ENCODE measurements at places on chromosomes 7 and 10.

- DNase-seq = no peak
These were observed 45.6 kb upstream of the PDE1C start for GRCh38 chr7:32115831-32116230.

- no peak for DNase-seq
These were observed 29.3 kb downstream of the CRHR2 start for GRCh38 chr7:30652698-30653641.

DNA sequence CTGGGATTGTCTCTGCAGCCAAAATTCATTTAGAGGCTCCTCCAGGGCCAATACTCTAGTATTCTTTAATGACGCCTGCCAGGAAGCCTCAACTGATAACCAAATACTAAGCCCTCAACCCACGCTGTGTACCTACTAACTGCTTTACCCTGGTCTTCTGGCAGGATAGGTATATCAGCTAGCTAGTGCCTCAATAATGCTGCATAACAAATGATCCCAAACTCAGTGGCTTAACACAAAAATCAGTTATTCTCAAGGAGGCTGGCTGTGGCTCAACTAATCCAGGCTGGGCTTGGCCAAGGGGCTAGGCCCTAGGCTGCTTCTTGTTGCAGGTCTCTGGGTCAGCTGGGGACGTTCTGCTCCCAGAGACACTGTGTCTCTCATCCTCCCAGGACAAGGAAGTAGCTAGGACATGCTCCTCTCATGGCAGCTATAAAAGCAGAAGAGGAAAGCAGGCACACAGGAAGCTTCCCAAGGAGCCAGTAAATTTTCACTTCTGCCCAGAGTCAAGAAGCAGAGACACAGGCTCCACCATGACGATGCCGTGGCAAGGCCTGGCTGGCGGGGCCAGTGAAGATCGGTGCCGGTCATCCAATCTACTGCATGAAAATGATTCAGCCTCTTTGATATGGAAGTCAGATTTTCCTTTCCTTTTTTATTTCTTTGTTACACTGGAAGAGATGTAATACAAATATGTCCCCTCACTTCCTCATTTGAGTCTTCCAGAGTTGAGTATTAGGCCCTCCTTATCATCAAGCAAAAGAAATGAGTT is 28.6 kb upstream of the COL13A1 start:
- no peak for DNase-seq

GRCh38 chr10:484441-484924 is 205.0 kb downstream of the DIP2C start:
- no peak for DNase-seq

GRCh38 chr10:46514431-46514861 is 42.0 kb downstream of the GPRIN2 start:
- DNase-seq = no peak

DNA sequence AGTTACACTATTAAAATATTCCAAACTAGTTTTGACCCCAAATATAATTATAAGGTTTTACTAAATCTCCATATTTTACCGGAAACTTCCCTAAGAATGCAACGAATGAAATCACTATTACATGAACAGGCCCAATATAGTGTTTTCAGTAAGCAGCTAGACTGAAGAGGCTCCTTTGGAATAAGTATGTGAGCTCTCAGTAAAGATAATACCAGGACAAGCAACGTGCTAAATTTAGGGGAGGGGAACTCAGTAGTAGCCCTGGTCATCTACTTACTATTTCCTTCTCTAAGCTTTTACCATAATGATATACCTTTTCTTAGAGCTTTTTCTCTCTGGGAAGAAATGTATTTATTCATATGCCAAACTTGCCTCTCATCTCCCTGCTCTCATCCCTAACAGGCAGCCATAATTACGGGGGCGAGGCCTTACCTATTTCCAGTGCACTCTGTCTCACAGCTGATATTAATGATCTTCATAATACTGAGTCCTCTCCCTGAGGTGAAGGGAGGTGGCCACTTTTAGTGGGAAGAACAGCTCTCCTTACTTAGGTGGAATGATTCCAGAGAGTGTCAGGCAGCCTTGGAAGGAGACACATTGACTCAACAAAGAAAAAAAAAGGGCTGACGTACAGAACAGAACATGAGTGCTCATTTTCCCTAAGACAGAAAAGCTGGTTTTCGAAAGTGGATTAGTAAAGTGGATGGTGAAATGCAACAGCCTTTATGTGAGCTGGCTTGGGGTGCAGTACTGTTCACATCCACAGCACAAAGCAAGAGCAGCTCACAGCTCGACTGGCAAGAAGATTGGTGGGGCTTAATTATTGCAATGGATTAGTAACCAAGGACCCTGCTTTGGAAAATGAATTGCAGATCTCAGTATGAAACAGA is 165.4 kb downstream of the GLI3 start:
- DNase-seq = no peak

- DNase-seq = no peak
These were observed 2.2 kb upstream of the STRIP2 start for GRCh38 chr7:129431911-129432643.

DNA sequence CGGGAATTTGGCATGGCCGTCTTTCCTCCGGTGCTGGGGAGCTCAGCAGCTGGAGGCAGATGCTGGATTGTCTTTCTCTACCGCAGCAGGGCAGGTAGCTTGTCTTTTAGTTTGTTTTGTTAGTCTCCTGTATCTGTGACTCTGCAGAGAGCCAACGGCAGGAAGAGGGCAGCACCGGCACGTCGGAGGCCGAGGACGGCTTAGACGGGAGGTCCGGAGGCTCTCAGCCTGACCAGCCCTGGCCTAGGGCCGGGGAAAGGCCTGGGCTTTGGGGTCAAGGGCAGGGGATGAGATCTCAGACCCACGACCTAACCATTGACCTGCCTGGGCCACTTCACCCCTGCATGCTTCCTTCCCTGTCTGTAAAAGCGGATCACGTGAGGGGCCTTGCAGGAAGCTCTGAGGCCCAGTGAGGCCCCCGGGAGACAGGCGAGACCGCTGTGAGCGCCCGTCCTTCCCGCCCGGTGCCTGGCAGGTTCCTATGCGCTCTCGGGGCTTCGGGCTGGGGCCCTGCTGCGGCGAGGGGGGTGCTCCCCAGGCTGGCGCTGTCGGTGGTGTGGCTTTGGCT is 72.7 kb downstream of the LHPP start:
- no peak for DNase-seq

DNA sequence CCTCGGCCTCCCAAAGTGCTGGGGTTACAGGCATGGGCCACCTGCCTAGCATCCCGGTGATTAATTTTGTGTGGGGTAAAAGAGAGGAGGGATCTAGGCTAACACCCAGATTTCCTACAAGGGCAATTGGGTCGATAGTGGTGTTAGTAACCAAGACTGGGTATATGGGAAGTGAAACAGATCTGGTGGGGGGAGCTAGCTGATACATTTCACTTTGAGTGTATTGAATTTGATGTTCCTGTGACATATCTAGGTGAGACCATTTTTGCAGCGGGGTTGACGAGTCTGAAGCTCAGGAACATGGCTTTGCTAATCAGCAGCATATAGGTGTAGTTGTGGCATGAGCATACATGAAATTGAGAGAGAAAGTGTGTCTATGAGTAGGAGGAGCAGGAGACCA is 12.0 kb downstream of the CLCN1 start:
- DNase-seq = no peak

DNA sequence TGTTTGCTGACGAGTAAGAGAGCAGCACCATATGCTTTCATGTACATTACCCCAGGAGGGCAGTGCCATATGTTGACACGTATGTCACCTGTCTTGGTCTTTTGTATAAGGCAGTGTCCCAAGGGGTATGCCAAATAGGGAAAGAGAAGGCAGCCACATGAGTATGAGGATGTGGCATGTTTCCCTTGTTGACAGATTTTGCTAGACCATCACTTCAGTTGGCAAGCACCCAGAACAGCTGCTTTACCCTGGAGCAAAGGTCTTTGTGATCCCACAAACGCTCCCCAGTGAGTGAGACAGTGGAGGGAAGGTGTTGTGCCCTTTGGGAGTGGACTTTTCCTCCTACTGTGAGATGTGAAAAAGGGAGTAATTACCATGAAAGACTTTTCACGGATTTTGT is 350.1 kb downstream of the ETV1 start:
- DNase-seq = no peak

- DNase-seq = no peak
These were observed 6.6 kb upstream of the LRRTM3 start for GRCh38 chr10:66919248-66919647.

GRCh38 chr7:84876061-84876821 is 310.6 kb downstream of the SEMA3D start:
- no peak for DNase-seq

DNA sequence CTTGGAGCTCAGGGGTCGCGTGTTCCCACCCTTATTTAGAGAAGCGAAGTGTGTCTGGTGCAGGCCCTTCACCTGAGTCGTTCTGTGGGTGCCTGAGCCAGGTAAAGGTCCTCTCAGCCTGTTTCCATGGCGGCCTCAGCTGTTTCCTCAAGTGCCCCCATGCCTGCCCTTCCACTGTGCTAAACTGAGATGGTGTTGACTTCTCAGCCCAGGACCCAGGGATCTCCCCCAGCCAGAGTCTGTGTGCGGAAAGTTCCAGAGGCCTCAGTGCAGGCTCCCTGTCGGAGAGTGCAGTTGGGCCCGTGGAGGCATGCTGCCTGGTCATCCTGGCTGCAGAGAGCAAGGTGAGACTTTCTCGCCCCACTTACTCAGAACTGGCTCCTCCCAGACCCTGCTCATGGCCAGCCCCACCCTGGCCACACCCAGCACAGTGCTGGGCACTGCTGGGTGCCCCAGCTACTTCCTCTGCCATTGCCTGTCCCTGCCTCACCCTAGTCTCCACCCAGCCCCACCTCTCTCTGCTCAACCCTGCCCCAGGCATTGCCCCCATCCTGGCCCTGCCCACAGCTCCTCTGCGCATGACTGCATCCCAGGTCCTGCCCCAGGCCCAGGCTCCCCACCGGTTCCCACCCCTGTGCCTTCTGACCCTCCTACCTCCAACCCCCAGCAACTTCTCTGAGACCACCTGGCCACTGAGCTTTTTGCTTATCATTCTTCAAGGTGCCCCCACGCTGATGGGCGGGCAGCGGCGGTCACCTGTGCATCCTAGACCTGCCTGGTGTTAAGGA is 20.3 kb downstream of the NACAD start:
- no peak for DNase-seq

GRCh38 chr10:10043083-10043482 is 974.6 kb upstream of the CELF2 start:
- DNase-seq = no peak

- no peak for DNase-seq
These were observed 177.2 kb upstream of the MYO3A start for GRCh38 chr10:25756784-25757183.

- no peak for DNase-seq
These were observed 185.9 kb upstream of the HPS1 start for GRCh38 chr10:98632456-98633150.

- no peak for DNase-seq
These were observed 41.7 kb downstream of the ARL4A start for GRCh38 chr7:12729112-12729511.

DNA sequence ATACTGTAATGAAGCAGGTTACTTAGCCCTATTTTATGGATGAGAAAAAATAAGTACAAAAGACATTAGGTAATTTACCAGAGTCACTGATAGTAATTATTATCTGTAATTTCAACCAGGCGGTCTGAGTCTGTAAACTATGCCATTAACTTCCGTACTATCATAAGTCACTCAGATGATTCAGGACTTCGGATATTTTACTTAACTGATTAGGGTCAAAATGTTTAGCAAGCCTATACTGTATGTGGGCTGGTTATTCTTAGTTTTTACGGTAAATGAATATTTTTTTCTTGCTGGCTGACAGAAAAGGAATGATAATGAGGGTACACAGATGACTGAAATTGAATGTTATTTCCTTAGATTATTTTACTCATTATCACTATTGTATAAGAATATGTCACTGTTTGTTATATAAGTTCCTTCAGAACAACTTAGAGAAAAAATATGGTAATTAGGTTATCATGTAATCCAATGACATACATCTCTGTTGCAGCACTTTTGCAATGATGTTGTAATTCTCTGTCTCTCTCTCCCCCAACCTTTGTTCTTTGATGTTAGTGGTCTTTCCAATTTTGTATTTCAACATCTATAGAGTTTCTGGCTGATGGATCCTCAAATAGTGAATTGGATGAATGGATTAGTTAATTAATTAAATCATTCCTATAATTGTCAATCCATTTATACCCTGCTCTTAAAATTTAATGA is 165.6 kb downstream of the ZEB1 start:
- no peak for DNase-seq

DNA sequence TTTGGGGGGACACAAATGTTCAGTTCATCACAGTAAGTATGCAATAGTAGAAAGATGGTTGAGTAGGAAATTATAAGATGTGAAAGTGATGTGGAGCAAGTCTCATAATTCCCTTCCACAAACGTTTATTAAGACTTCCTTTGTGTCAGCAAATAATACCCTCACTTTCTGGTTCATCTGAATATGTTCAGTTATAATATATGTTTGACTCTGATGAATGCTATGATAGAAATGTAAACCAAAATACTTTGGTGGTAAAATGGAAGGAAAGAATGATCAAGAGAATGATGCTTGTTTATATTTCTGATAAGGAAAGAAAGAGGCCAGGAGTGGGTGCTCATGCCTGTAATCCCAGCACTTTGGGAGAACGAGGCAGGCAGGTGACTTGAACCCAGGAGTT is 111.7 kb upstream of the PLXDC2 start:
- no peak for DNase-seq

- peak; percentile 64 for DNase-seq
These were observed 95.5 kb downstream of the CUL2 start for GRCh38 chr10:34994565-34995142.

DNA sequence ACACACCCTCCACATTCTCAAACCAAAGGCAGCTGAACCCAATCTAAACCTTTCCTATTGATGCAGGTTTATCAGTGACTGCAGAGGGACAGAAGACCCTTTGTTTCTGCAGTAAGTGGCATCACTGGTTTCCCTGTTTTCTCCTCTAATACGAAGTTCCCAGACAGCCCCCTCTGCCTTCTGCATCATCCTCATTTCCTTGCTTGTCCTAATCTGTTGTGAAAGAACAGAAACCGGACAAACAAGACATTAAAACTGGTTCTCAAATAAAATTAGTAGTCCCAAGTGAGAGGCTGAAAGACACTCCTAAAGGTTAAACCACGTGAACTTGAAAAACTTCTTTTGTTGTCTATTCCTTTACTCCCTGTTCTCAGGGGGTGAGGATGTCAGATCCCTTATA is 10.1 kb upstream of the ADRB1 start:
- no peak for DNase-seq

- no peak for DNase-seq
These were observed 2.9 kb upstream of the GPR37 start for GRCh38 chr7:124768525-124768924.

DNA sequence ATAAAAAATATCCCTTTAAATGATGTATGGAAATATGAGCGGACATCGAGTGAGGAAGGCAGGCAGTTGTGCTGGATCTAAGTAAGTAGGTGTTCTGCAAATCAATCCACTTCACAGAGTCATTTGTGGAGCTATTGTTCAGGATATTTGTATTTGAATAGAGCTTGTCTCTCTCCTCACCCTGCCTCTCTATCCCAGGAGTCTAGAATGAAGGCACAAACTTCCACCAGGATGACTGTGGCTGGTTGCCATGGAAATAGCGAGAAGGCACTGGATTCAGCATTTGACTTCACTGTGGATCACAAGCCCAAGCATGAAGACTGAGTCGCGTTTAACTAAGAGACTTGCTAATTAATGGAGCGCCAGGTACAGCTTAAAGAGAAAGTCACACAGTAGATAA is 53.2 kb downstream of the NPY start:
- no peak for DNase-seq
